OCI-M1 (cell line): ENCODE measurements at places on chromosomes 3 and 15.

DNA sequence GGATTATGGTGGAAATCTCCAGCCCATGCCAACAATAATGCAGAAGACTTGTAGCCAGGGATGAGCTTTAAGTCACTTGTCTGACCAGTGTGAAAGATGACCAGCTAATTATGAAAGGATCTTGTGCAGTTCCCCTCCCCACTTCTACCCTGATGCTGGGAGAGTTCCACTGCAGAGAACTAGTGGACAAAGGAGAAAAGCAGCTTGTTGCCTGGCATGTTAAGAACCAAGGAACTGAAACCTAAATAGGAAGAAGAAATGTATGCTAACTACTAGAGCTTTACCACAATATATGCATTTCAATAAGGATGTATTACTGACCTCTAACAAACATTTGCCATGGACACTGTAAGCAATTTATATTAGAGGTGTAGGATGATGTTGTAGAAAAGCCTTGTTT, 52.2 kb upstream of the CSTA start:
- no peak for DNase-seq

GRCh38 chr3:59289831-59290230, 240.0 kb upstream of the CFAP20DC start:
- no peak for DNase-seq

- no peak for DNase-seq
Observed at GRCh38 chr3:84961521-84962255, 2.9 kb downstream of the CADM2 start.

GRCh38 chr3:15116032-15116669, 17.2 kb upstream of the RBSN start:
- peak; percentile 12 for DNase-seq

- DNase-seq = peak; percentile 63
Observed at GRCh38 chr3:122305818-122306621, 19.0 kb upstream of the CSTA start.

DNA sequence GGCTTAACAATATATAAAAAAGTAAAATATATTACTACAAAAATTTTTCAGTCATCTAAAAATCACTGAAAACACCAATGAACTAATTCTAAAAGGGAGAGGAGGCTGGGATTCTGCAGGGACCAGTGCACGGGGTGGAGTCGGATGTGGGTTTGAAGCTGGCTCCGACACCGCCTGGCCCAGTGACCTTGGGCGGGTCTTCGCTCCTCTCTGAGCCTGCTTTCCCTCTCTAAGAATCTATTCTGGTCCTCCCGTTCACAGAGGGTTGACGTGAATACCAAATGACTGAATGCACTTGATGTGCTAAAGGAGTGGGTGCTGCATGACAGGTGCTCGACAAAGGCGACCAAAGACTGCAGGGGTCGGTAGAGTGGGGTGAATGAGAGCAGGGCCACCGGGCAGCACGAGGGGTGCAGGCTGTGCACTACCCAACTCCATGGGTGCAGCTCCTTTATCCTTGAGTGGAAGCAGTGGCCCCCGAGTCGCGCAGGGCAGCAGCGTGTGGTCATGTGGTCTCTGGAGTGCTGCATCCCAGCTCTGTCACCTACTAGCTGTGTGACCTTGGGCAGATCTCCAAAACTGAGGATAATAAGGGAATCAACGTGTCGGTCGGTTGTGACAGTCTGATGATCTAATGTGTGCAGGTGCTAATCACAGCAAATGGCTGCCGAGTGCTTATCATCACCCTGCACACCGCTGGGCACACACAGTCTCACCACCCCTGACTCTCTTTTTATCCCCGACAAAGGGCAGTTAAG, 8.6 kb upstream of the IQSEC1 start:
- peak; percentile 9 for DNase-seq

- no peak for DNase-seq
Observed at GRCh38 chr15:82540055-82540983, at the start of gene RPS17. RPS17 (minus strand) TSS chr15:82540457; CDS start chr15:82540428, 29 bp downstream.

DNA sequence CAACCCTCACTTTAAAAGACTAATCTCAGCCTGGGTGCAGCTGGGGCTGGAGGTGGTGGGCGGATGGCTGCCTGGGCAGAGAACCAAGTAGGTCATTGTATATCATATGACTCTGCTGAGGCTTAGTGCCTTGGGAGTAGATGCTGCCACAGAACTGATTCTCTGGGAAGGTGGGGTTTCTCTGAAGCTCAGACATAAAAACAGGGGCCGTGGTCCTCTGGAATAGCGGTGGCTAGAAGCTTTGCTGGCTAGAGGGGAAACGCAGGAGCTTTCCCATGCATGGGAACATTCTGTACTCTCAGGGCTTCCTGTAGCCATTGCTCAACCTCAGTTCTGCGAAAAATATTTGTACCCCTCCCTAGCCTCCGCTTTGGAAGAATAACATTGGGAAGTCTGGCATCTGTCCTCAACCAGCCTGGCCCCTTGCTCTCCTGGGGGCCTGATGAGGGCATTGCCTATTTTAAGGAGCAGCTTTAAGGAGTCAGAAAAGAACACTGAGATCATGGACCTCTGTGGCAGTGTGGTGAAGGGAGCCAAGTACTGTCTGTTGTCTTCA, 14.7 kb downstream of the TIMP4 start:
- no peak for DNase-seq

DNA sequence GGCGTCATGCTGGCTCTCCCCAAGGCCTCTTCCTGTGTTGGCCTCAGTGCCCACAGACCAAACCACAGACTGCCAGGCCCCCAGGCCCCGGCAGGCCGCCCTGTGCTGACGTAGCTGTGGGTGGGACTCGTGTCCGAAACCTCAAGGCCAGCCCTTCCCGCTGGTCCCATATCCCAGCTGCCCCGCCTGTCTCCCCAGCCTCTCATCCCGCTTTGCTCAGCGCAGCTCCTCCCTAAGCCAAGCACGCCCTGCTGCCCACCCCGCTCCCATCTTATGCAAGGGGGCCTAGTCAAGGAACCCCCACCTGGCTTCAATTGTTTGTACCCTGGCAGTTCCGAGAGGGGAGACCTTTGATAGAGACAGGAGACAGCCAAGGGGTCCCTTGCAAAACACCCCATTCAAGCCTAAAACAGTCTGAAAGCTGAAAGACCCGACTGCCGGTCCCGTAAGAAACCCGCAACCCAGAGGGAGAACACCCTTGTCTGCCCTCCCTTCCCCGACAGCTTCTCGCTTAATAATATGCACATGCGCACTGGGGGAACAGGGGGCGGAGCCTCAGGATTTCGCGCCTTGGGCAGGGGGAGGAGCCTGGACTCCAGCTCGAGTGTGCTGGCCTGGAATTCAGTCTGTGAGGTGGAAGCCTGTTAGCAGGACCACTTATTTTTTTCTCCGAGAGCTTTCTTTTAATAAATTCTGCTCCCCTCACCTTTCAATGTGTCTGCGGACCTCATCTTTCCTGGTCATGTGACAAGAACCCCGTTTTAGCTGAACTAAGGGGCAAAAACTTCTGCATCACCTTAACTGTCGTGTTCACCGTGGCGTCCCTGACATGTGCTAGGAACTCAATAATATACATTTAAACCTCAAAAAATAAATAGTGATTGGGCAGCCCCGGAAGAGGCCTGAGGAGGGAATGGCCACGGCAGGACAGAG, 17.2 kb downstream of the TNFAIP8L3 start:
- peak; percentile 97 for DNase-seq

DNA sequence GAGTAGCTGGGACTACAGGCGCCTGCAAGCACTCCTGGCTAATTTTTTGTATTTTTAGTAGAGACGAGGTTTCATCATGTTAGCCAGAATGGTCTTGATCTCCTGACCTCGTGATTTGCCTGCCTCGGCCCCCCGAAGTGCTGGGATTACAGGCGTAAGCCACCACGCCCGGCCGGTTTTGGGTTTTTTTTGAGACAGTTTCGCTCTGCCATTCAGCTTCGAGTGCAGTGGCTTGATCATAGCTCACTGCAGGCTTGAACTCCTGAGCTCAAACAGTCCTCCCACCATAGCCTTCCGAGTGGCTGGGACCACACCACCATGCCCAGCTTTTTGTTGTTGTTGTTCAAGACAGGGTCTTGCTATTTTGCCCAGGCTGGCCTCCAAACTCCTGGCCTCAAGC, 16.0 kb upstream of the SCAP start:
- DNase-seq = no peak

- peak; percentile 80 for DNase-seq
Observed at GRCh38 chr3:27171113-27171512, 198.1 kb downstream of the NEK10 start.

DNA sequence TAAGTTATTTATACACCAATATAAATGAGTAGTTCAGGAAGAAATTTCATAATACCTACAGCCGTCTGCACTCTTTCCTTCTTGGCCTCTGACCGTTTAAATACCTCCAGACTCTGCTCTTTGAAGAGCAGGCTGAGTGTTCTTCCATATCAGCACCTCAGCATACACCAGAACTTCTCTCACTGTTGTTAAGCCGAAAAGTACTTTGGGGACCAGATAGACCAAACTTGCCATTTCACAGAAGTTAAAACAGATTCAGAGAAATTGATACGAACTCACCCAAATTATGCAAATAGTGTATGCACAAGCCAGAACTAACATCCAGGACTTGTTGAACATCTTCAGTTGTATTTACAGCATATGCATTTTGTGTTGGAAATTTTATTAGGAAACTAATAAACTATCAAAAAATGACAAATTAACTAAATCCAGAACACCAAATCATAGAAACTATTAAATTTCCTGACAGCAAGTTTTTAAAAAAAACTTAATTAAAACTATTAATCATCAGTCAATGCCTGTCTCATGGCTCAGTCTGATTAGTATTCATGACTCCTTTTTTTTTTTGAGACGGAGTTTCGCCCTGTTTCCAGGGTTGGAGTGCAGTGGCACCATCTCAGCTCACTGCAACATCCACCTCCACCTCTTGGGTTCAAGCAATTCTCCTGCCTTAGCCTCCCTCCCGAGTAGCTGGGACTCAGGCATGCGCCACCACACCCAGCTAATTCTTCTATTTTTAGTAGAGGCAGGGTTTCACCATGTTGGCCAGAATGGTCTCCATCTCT, 24.1 kb downstream of the CGGBP1 start:
- DNase-seq = peak; percentile 75

DNA sequence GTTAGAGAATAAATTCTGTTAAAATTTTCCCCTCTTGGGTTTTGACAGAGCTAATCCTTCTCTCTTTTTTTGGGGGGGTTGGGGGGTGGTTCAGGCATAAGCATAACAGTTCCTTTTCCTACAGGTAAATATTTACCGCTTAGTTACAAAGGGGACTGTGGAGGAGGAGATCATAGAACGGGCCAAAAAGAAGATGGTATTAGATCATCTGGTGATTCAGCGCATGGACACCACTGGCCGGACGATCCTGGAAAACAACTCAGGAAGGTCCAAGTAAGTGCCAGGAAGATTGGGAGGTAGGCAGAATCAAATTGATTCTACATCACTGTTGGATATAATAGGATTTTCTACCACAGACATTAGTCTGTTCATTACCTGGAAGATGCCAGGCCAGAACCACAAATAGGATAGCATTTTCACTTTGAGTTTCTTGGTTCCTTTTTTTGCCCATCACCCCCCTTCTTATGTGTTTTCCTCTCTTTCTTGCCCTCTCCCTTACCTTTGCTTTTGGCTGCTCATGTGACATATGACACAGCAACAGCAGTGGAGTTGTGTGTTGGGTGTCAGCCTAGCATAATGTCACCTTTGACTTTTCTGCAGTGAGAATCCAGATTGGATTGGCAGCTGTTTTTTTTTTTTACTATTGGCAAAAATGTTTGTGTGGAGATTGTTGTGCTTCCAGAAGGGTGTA, 79.0 kb downstream of the CHD2 start:
- DNase-seq = no peak

DNA sequence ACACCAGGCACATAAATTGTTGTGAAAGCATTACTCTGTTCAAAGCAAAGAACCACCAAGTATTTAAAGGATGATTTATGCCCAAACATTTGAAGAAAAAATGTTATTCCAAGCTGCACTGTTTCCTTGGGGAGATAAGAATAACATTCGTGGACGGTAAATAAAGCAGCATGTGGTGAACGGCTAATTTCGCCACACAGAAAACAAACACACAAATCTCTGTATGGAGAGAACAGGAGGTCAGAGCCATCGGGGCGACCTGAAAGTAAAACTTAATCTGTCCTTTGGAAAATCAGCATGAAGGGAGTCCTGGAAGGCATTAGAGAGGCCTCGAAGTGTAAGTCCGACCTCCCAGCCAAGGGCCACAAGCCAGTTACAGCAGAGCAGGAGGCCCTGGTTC, 27.1 kb upstream of the GABRG3 start:
- DNase-seq = no peak

GRCh38 chr3:171995486-171995885, 43.9 kb upstream of the FNDC3B start:
- DNase-seq = no peak

GRCh38 chr3:189652042-189652441, 20.9 kb downstream of the TP63 start:
- no peak for DNase-seq

DNA sequence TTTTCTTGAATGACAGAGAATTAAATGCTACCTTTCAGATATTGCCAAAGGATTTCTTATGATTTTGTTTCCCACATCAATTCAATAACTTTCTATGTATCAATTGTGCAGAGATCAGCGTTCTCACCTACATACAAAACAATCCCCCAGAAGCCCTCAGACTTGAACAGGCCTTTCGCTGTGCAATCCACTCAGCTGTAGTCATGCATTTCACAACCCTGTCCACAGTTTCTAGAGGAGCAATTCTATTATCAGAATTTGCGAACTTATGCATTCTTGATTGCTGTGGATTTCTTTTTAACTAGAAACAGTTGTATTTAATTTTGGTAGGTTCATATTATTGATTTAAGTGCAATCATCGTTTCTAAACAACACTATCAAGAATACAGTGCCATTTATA, 13.7 kb upstream of the ALCAM start:
- DNase-seq = no peak

DNA sequence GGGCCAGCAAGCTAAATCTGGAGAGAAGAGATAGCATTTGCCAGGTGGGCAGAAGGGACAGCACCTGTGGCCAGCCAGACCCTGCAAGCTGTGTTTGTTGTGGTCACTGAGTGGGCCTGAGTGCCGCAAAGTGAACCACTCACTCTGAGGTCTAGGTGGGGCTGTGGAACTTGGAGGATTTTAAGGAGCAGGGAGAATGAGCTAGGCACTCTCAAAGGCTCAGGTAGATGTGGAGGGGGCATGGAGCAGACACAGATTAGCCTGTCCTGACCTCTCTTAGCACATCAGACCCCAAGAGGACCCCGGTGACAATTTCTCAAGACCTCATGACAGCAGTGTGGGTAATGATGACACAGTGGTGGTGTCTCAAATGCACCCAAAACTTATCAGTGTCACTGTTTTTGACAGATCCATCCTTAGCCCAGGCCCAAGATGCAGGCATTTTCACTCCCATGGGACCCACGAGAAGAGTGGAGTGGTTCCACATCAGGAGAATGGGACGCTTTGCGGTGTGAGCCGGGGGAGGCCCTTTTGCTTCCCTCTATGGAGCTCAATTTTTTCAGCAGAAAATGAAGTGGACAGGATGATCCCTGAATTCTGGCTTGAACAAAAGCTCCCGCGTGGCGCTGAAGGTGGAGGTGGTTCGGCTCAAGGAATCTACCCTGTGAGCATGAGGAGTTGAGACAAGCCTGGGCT, 43.8 kb upstream of the TLE3 start:
- DNase-seq = no peak
